Non-pigmented ciliary epithelial cell (primary cell): ENCODE measurements at places on chromosomes 5 and 9.

DNA sequence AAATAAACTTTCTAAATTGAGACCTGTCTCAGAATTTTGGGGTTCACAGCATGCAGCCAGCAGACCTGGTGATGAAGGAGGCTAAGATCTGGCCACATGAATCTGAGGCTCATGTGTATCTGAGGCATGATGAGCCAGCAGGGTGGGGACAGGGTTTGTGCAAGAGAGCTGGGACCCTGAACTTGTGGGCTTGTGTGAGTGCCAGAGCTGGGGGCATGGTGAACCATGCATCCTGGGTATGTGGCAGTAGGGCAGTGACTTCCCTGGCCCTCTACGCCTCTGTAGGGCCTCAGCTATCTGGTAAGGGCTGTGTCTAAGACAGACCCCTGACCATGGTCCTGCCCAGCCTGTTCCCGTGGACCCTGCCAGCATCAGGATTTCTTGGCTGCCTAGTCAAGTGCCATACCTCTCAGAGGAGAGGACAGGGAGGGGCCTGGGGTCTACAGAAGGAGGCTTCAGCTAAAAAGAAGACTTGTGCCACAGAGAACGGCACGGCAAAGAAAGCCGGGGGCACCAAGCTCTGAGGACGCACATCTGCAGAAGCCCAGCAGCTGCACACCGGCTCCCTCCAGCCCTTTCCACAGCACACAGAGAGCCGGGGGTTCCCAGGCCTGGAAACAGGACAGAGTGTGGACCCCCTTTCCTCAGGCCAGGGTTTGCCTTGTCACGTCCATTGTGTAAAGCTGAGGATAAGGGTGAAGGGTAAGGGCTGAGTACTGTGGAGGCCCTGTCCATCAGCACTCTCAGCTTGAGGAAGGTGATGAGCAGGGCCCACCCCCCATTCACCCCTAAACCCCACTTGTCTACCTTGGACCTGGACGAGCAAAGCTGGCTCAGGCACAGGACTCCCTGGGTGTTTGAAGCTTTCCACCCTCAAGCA lies 130.1 kb downstream of the MRPL36 start:
- no peak for DNase-seq

DNA sequence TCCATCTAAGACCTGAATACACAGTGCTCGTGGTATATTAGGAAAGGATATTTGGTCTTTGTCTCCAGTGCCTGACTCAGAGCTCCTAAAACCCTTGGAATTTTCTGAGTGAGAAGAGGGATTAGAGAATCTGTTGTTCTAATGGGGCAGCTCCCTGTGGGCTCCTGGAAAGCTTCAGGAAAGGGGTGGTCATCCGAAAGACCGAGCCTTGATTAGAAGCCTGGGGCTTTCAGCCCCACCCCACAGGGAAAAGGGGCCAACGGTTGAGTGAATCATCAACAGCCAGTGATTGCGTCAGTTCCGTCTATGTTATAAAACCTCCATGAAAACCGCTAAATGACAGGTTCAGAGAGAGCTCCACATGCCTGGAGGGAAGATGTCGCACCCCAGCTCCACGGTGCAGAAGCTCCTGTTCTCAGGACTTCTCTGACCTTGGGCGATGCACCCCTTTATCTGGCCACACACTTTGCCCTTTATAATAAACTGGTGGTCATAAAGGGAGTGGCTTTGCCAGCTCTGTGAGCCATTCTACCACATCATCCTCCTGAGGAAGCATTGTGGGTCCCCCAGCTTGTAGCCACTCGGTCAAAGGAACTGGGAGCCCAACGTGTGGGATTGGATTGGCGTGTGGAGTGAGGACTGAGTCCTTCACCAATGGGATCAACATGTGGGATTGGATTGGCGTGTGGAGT lies 71.0 kb upstream of the ICE1 start:
- DNase-seq = no peak

DNA sequence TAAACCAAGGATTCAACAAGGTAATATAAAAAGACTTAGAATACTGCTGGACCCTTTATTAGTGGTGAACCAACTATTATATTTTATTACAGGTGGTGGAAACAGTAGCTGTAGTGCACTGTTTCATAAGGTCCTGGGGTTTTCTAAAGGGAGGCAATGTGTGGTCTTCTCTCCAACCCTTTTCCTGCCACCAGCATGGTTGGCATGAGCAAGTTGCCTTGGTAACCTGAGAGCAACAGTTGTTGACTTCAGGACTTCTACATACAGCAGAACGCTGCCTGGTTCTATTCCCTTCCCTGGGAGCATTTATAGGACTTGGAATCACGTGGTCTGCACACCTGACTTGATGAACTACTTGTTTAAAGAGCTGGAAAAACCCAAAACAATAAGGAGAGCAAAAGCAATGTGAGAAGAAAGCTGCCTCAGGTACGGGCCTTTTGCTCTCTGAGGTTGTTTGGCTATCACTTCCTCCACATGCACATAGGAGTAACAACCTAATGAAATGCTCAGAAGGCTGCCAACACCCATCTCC lies 81.1 kb upstream of the RAI14 start:
- no peak for DNase-seq

DNA sequence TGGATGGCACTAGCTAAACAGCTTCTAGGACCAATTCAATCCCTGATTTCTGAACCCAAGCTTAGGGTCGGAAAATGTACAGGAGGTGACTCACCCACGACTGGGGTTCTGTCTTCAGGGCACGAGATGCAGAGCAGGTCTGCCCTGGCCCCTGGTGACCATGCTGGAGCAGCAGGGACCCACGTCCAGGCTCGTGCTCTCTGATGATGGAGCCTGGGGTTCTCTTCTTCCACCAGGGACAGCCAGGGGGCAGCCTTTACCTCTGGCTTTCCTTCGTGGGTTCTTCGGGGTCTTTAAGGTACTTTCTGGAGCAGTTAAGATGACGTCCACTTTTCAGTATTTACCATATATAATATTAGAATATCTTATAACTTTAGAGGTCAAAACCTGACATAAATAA lies 2.1 kb downstream of the CFAP77 start:
- no peak for DNase-seq

DNA sequence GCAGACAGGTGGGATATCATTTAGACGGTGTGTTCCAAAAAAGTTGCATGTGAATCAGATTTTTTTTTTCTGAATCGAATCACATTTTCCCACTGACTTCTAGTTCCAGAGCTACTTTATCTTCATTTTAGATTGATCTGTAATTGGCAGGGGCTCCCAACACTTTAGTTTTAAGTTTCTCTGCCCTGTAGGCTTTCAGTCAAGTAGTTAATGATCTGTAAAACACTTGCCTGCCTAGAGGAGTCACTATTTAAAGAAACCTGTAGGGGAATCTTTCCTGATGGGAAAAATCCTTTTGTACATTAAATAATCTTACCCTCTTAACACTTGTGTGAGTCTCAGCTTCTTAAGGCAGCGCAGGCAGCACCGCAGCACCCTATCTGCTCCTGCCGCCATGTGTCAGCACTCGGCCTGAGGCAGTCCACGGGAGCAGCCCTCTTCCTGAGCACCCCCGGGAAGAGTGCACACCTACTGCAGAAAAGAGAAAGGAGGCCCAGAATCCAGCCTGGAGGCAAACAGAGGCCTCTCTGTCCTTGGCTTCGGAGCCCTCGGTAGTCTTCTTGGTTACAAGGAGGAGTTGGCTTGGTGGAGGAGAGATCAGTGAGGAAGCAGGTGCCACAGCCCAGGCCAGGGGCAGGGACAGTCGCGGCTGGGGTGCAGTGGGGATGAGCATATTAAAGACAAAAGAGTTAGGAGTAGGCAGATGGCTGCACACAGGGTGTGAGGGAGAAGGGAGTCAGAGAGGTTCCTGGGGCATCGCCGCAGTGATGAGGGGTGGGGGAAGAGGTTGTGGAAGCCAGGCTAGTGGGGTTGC lies 209.3 kb downstream of the GAPVD1 start:
- no peak for DNase-seq

- DNase-seq = no peak
Measured at GRCh38 chr5:137751869-137752491, 2.2 kb downstream of the HNRNPA0 start.

- DNase-seq = no peak
Measured at GRCh38 chr5:72651779-72652178, 144.6 kb upstream of the ZNF366 start.

- DNase-seq = no peak
Measured at GRCh38 chr5:2750758-2751464, 566 bp downstream of the IRX2 start.
